ENCODE measurements at places on chromosomes 7 and 10.

DNA sequence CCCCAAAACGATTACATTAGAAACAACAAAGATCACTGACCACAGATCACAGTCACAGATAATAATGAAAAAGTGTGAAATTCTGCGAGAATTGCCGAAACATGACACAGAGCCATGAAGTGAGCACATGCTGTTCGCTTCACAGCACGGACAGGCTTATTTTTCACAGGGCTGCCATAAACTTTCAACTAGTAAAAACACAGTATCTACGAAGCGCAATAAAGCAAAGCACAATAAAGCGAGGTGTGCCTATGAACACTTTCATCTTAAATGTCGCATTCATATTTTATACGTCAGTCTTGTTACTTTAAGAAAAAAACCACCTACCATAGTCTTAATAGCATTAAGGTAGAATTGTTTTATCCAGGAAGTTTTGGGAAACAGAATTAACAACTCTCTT is 51.5 kb downstream of the ESYT2 start:
- no peak for DNase-seq

- DNase-seq: no peak
Measured at GRCh38 chr10:22837351-22837750, 90.5 kb upstream of the ARMC3 start.

GRCh38 chr7:28750981-28751380 is 207.1 kb downstream of the TRIL start:
- no peak for DNase-seq

DNA sequence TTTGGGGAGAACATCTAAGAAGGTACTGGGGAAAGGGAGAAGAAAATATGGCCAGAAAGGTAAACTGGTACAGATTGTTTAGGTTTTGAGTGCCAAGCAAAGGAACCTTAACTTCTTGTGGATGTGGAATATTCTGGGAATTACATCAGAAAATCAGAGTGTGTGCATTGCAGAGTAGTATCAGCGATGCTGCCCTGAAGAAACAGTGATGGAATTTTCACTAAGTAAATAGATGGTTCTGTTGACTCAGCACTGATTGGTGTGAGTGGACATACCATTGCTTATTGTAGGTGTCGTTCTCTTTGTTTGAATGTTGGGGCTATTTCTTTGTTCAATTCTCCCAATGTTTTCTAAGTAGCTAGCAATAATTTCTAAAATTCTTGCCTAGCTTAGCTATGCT is 24.4 kb upstream of the AKR1B1 start:
- no peak for DNase-seq

GRCh38 chr10:29202386-29202940 is 86.4 kb upstream of the LYZL1 start:
- DNase-seq: no peak

DNA sequence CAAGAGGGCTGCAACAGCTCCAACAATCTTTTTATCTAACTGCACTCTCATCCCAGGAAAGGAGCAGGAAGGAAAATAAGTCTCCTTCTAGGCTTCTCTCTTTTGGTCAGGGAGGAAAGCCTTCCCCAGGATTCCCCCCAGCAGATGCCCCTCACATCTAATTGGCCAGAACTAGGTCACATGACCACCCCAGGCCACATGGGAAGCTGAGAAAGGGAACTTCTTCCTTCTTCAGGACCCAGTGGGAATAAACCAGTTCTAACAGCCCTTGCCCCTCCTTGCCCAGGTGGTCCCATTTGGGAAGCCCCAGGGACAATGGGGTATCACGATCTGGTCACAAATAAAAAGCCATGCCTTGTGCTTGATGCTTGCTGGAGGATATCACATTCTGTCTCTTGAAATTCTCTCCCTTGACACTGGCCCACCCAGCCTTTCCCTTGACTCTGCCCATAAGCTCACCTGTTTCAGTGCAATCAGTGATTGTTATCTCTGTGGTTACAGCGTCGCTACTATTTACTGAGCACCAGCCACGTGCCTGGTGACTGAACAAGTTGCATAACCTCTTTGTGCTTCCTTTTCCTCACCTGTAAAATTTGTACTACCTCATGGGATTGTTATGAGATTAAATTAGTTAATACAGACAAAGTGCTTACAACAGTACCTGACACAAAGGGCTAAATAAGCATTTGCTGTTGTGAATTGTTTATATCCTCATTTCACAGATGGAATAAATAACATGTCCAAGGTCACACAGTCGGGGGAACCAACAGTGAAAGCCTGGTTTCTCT is 9.0 kb upstream of the TACR2 start:
- no peak for DNase-seq

GRCh38 chr7:148819697-148820360 is 64.3 kb downstream of the EZH2 start:
- peak; percentile 55 for DNase-seq

- no peak for DNase-seq
Measured at GRCh38 chr10:120012131-120012400, 119.5 kb downstream of the SEC23IP start.

- no peak for DNase-seq
Measured at GRCh38 chr10:16779384-16779915, 37.8 kb downstream of the RSU1 start.

GRCh38 chr7:2118630-2119190 is 114.0 kb downstream of the MAD1L1 start:
- no peak for DNase-seq

DNA sequence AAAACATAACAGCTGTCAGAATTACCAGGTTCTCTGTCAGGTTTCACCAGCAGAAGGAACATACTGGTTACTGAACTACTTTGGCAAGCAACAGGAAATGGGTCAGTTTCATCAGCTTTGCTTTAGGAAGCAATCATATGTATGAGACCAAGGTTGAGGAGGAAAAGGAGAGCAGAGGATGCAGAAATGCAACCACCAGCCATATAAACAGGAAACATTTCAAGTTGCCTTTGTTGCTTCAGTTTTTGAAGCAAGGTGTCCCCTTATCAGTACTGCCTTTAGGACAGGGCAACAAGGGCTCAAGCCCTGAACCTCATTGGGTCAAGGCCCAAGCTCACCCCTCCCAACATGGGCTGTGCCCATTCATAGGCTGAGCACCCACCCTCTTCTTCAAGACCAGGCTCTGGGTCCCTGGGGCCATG is 10.2 kb downstream of the HIPK2 start:
- no peak for DNase-seq

DNA sequence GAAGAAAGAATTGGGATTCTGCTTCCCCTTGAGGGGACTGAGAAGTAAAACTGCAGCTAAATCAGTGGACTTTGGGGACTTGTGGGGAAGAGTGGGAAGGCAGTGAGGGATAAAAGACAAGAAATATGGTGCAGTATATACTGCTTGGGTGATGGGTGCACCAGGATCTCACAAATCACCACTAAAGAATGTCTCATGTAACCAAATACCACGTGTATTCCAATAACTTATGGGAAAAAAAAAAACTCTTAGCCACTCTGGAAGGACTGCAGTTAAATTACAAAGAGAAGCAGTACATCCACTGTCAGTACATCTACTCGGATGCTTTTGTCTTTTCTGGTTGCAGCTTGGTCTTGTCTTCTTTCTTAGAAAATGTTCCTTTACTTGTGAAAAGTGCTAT is 27.4 kb upstream of the GOT1 start:
- no peak for DNase-seq

- no peak for DNase-seq
Measured at GRCh38 chr7:82527851-82528250, 84.3 kb upstream of the CACNA2D1 start.

- peak; percentile 42 for DNase-seq
Measured at GRCh38 chr7:131285556-131285955, 42.1 kb upstream of the MKLN1 start.

DNA sequence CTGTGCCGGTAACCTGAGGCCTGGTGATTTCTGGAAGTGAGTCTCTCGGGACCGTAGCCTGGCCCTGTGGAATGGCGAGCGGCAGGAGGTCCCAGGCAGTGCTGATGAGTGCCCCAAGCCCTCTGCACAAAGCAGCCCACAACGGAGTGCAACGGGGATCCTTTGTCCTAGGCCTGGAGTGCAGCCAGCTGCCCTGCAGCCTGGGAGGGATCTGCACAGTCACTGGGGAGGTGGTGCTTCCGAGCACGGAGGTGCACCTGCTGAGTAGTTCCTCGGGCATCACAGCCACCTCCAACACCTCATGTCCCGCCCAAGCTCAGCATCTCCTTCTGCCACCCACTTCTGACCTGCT is 162.8 kb upstream of the ZMIZ1 start:
- no peak for DNase-seq

- DNase-seq: no peak
Measured at GRCh38 chr10:13086056-13086455, 13.9 kb upstream of the OPTN start.

- no peak for DNase-seq
Measured at GRCh38 chr10:17674566-17674965, 30.6 kb downstream of the STAM start.

DNA sequence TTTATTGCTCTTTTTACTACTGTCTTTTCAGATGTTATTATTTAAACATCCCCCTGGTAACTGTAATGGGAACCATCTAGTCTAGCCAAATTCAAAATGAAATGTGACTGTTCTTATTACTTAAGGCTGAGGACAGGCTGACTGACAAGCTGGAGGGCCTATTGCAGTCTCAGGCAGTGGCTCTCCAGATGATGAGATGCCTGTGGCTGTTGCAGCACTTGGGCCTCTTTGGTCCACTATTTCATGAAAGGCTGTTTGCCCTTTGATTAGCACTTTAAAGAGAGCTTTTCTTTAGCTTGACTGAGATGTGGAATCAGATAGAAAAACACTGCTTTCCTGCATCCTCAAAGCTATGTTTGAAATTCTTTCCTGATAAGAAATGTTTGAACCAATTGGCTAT is 540.5 kb downstream of the SORCS3 start:
- DNase-seq: no peak

GRCh38 chr10:93941606-93942005 is 47.8 kb downstream of the SLC35G1 start:
- no peak for DNase-seq

- DNase-seq: no peak
Measured at GRCh38 chr7:156423876-156424275, 216.7 kb upstream of the RNF32 start.

- DNase-seq: no peak
Measured at GRCh38 chr7:67267914-67268313, 271.3 kb downstream of the TYW1 start.

DNA sequence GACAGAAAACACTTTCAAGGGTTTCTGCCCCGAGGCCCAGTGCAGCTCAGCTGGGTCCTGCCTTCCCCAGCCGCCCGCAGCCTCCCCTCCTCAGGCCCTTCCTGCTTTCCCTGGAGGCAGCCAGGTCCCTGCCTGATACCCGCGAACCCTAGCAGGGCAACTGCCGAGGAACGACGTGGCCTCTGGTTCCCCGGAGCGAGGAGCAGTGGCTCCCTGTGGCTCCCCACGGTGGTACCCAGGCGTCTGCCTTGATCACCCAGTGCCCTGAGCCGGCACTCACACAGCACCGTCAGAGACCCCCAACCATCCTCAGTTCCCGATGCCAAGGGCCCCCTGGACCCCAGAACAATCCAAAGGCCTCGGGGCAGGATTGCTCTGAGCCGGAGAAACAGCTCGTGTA is 58.3 kb downstream of the CFAP46 start:
- DNase-seq: no peak

GRCh38 chr10:35268791-35269257 is 67.5 kb upstream of the CCNY start:
- no peak for DNase-seq

- no peak for DNase-seq
Measured at GRCh38 chr10:125216861-125217260, 56.5 kb upstream of the CTBP2 start.

DNA sequence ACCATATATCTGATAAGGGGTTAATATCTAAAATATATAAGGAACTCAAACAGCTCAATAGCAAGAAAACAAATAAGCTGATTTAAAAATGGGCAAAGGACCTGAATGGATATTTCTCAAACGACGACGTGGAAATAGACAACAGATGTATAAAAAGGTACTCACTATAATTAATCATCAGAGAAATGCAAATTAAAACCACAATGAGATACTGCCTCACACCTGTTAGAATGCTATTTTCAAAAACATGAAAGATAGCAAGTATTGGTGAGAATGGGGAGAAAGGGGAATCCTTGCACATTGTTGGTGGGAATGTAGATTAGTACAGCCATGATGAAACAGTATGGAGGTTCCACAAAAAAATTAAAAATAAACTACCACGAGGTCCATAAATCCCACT is 163.2 kb downstream of the DKK1 start:
- no peak for DNase-seq

- no peak for DNase-seq
Measured at GRCh38 chr7:108102671-108103312, 27.4 kb downstream of the LAMB4 start.

DNA sequence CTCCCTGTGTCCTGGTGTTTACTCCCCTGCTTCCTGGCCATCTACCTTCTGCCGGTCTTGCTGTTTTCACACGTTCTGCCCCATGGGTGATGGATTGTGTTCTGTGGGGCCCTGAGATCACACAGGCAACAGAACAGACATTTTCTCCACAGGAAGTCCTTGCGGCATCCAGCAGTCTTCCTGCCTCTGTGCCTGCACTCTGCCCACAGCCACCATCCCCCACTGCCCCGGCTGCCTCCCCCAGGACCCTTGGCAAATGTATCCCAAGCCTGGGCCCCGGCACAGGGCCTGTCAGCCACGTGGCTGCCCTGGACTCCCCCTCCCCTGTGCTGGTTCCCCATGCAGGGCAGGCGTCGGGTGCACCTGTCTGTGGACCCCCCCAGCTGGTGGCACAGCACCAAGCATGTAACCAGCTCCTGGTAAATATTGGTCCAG is 184.2 kb downstream of the WDR37 start:
- no peak for DNase-seq

DNA sequence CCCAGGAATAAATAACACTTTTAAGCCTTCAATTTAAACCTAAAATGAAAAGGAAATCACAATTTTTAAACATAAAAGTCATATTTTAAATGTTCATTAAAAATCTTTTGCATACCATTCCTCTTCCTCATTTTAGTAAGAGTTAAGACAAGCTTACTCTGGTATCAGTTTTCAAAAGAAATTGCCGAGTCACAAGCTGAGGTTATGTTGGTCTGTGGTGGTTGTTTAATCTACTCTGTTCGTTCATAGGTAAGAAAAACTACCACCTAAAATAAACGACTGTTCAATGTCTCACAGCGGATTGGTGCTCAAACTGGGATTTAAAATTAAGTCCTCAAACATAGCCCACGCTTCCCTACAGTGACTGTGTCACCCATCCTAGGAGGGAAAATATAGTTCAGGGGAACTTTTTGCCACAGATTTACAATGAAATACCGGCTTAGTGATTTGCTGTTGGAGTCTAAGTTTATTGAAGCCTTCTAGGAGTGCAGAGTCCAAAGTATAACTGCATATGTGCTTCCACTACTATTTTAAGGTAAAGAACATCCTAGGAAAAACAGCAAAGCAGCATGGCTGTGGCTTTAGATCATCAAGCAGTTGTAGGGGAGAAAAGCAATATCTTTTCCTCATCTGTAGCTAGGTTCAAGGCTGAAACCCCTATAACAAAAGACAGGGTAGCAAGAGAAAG is 61.1 kb downstream of the GNAT3 start:
- DNase-seq: peak; percentile 15

DNA sequence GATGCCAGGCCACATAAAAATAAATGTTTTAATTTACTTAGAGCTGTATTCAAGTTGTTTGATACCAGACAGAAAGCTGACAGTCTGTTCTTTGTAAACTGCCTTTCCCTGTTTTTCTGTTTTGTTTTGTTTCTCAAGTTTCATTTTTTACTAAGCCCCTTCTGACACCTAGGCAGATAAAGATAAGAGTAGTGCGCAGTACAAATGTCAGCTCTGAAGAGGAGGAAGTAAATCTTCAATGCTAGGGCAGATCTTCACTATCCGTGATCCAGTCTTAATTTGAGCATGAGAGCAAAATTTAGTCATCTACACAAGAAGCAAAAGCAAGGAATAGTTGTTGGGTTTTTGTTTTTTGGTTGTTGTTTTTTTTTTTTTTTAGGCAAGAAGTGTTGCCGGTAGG is 27.3 kb downstream of the MTURN start:
- DNase-seq: no peak
